ENCODE measurements at places on chromosomes 16 and 17.

GRCh38 chr17:50534222-50534978, 1.9 kb downstream of the EPN3 start:
- DNase-seq: no peak

GRCh38 chr16:31435341-31436220, 7.0 kb downstream of the ZNF843 start:
- no peak for DNase-seq

DNA sequence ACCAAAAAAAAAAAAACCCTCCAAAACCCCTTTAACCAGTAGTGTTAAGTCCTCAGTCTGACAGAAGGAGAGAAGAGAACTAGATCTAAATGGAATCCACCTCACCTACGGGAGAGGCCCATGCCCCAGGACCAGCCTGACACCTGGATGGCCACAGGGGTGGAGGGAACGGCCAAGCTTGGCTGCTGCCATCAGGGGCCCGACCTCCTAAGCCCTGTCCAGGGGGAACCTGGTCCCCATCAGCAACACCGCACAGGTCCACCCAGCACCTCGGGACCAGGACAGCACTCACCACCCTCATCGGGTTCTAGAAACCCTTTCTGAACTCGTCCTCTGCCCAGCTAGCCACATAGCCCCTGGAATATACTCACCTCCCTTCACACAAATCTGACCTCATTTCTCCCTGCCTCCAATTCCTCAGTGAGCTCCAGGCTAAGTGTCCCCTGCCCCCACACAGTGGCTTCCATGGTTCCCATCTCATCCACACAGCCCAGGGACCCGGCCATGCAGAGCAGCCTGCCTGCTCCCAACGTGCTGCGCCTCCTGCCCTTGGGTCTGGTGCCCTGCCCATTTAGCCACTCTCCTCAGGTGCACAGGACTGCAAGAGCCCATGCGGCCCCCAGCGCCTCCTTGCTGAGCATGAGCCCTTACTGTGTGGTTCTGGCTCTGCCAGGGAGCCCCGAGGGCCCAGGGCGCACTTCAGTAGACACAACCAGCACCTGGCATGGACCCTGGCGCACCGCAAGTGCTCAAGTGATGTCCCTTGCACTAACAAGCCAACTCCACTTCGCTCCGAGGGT, 18.3 kb upstream of the CYTH1 start:
- no peak for DNase-seq

GRCh38 chr16:5903832-5904231, 806.2 kb upstream of the EEF2KMT start:
- DNase-seq: no peak

DNA sequence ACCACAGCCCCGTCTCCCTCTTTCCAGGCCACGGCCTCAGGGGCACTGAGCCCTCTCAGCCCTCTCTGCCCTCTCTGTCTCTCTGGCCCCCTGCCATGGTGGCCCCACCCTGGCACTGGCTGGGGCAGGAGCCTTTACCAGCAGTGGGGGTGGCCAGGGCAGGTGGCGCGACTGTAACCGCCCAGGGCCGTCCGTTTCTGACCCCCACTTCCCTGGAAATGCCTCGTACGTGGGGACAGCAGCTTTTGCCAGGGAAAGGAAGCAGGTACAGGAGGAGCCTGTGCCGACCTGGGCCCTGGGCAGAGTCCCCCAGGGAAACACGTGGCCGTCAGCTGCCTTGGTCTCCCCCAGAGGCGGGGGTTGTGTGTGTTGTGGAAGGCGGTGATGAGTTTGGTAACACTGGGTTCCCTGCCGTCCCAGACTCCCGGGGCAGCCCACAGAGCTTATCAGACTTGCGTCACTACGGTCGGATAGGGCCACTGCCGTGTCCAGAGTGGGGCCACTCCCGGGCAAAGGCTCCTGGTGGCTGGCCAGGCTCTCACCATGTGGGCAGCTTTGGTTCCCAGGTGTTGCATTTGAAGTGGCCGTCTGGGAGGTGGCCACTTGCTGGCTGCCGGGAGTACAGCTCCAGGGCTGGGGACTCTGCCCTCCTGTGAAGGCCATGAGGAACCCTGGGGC, 249.3 kb upstream of the CIBAR2 start:
- no peak for DNase-seq

DNA sequence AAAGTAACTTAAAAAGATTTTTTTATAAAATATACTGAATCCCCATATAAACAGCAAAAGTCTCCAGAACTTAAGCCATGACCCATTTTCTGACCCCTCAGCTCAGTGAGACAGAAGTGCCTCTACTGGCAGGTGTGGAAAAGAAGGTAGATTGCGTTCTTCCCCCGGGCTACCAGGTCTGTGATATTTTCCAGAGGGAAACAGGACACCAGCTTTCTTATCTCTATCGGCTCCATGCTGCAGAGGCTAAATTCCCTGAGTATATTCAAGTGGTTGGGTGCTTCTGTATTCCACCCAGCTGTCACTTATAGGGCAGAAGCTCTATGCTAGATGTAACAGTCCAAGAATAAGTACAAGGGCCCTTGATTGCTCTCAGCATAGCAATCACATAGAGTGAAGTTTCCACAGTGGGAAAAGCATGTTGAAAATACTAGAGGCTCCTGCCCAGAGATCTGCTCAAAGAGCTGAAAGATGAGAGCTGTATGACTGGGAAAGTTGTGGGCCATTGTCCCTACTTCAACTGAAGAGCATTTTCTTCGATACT, 687.3 kb downstream of the CDH11 start:
- no peak for DNase-seq

- DNase-seq: no peak
Observed at GRCh38 chr16:68296693-68297092, 14.1 kb downstream of the SLC7A6OS start.
